Right ventricle myocardium superior (tissue), 1 donor: ENCODE measurements at places on chromosomes 1 and 21.
A peak's percentile ranks its signal among the peaks of the same experiment; 100 is the strongest.

DNA sequence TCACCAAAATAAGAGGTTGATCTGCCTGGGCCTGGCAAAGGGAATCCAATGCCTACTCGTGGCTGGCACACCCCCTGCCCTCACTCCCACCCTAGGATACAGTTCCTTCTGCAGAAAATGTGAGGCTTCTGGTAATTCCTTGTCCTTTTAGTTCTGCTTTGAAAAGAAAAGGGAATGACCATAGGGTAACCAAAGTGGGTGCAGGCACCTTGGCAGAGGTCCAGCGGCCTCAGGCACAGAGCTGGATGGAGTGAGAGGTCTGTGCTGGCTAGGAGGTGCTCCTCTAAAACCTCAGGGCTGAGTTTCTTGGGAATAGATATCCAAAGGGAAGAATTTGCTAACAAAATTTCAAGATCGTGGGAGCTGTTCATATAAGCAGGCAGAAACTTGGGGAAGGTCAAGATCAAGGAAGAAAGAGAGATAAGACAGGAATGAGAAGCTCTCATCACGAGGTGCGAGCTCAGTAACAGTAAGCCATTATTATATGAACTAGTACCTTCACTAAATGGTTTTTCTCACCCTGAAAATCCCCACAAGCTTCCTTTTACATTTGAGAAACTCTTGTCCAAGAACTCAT, 293.1 kb upstream of the LYPLAL1 start:
- no peak for DNase-seq

DNA sequence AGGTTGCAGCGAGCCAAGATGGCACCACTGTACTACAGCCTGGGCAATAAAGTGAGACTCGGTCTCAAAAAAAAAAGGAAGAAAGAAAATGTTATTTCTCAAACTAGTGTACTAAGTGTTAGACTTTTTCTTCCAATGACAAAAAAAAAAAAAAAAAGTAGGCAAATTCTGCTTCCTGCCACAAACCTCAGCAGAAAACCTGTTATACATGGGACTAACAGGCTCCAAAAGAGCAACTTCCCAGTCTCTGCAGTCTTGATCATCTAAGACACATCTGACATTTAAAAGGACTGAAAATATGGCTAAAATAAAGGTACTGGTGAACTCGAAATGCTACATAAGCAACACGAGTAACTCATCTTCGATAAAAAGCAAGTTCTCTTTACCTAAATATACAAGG, 59.6 kb downstream of the HSF2BP start:
- no peak for DNase-seq

- DNase-seq: no peak
These were observed 322.4 kb upstream of the DEPDC1 start for GRCh38 chr1:68819190-68819829.

DNA sequence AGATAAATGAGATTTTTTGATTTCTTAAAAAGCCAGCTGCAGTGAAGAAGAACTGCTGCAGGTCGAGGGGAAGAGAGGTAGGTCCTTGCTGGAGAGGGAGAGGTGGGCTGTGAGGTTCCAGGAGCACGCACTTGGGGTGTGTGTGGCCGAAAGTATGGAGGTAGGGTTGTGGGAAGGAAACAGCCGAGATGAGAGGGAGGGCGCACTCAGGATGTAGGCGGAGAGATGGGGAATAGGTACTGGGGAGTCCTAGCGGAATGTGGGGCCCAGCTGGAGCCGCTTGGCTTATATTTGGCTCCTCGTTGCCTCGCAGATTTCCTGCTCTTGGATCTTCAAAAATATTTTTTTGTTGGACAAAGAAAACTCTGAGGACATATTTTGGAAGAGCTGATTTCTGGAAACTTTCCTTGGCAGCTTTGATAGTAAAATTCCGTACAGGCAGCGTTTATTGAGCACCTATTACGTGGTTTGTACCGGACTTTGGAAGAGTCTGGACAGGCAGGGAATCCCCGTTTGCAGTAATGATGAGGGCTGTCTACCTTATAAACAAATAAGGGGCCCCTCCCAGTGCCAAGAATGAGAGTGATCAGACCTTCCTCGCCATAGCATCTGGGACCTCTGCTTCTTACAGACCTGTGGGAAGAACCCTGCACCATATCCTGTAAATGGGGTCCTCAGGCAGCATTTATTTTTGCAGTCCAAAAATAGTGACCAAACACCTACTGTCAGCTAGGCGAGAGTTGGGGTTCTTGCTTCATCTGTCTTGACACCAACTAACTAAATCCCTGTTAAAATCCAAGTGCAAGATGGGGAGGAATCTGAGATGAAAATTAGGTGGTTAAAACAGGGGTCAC, 1.5 kb downstream of the LRRC8D start:
- DNase-seq: no peak

GRCh38 chr1:55524006-55524405, 308.8 kb upstream of the USP24 start:
- DNase-seq: no peak

DNA sequence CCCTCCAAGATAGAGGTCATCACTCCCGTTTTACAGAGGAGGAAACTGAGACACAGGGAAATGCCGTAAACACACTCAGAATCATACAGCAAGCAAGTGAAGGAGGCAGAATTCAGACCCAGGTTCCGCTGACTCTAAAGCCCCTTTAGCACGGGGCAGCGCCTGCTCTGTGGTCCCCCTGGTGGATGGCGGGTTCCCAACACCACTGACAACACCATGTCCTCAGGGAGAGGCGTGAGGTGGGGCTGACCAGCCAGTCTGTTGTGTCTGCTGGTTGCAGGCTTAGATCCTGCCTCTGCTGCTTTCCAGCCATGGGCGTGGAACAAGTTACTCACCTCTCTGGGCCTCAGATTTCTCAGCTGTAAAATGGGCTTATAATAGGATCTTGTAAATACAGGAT, 617.3 kb downstream of the MATN1 start:
- DNase-seq: peak; percentile 58

GRCh38 chr1:19654386-19654785, 10.3 kb downstream of the NBL1 start:
- no peak for DNase-seq

DNA sequence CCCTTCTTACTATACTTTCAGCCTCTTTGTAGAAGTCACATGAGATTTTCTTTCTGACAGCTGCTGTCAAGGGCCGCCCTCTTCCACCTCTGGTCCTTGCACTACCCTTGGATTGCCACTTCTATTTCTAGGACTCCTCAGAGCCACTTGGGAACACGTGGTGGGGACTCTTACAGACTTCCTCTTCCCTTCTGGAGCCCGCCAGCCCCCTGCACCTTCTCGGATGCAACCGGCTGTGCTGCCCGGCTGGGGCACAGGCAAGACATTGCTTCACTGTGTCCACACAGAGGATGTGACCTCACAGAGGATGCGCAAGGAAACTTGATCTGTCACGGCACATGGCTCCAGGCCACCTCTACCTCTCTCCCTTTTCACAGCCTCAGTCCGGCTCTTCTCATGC, 2.4 kb upstream of the IKBKE start:
- peak; percentile 69 for DNase-seq

DNA sequence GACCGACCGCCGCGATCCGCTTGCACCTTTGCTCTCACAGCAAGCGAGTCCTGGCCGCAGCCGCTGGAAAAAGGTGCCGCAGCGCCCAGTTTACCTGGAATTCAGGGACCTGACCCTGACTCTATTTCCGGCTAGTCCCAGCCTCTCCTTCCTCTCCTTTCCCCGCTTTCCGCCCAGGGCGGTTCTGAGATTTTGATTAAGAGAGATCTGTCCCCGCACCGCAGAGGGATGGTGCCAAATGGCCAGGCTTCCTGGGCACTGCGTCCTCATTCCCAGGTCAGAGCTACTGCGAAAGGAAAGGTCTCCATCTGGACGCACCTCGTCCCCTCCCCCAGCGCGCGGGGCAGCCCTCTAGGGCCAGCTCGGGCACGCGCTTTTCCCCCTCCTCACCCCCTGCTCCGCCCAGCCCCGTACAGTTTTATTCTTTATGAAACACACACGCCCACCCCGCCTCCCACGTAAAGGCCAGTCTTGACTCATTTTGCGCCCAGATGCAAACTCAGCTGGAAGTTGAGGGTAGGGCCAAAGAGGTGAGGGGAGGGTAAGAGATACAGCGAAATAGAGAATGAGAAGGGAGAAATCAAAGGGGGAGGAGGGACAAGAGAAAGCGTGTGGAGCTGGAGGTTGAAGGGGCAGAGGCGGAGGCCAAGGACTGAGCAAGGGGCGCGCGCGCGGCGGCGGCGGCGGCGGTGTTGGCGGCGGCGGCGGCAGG, 411.8 kb upstream of the ESRRG start:
- peak; percentile 41 for DNase-seq

DNA sequence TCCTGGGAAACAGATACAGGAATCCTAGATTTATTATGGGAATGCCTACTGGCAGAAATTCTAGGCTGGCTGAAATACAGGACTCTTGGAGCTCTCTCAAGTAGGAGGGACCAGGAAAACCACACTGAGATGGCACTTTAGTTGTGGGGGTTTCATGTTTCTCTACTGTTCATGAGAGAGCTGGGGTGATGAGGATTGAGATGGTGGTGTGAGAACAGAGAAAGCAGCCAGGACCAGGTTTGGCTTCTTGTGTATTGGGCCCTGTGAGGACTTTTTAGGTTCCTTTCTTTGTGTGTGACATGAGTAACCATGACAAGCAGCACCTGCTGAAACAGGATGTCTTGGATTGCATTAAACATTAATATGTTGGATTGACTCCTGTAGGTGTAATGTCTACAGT, 4.9 kb downstream of the ARID1A start:
- DNase-seq: no peak

GRCh38 chr1:181768930-181769280, 285.6 kb downstream of the CACNA1E start:
- DNase-seq: no peak

DNA sequence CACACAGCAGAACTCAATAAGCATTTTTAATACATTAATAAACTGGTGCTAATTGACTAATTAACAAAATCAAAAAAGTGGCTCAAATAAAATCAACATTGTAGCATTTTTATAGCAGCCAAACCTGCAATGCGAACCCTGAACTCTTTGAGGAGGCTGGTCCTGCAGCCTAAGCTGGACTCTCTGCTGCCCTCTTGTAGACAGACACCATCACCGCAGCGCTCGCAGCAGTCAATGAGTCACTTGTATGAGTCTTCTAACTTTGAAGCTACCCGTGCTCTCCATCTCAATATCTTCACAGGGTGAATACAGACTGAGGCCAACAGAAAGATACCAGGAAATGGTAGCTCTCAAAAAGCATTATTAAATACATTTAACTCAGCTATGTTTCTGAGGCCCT, 9.7 kb upstream of the KRTAP7-1 start:
- DNase-seq: no peak

- no peak for DNase-seq
These were observed 183.5 kb downstream of the HMCN1 start for GRCh38 chr1:185917646-185918045.

- DNase-seq: no peak
These were observed 25.7 kb downstream of the EPHA10 start for GRCh38 chr1:37739222-37739621.

DNA sequence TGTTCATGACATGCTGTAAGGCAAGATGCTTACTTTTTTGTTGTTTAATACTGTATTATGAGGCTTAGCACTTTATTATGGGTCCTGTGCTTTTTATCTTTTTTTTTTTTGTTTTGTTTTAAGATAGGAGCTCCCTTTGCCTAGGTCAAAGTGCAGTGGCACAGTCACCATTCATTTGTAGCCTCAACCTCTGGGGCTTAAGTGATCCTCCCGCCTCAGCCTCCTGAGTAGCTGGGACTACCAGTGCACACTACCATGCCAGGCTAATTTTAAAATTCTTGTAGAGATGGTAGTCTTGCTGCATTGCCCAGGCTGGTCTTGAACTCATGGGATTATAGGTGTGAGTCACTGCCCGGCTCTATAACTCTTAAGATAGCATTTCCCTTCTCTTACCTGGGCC, 4.6 kb downstream of the UBAP2L start:
- DNase-seq: no peak

- no peak for DNase-seq
These were observed 18.2 kb downstream of the EPHB2 start for GRCh38 chr1:22728751-22729399.

- DNase-seq: no peak
These were observed 246.3 kb downstream of the SIPA1L2 start for GRCh38 chr1:232383455-232384123.

DNA sequence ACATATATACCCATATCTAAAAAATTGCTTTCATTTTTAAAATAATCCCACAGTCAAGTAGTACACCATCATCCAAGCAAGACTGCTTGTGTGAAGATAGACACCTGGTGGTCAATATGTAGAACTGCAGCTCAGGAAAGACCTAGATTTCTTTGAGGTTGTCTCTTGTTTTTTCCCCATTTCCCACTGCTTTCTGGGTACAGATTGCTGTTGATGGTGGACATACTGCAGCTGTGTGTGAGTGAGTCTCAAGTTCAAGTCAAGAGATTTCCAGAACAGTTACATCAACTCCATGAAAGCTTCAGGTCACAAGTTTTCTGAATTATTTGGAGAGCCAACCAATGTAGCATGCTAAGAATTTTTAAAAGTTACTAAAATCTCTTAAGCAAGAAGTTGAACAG, 306.4 kb downstream of the DUSP10 start:
- no peak for DNase-seq
